ENCODE measurements at places on chromosomes 1 and 21. TPM values are rescaled to one million over a fixed set of nuclear protein-coding genes. Genes with fewer than 3 reads are reported as not detected.

The DISP1 gene
- 10.0 TPM for total RNA-seq

The CYYR1 gene
- 10.0 TPM for total RNA-seq

The MATN1 gene
- not detected for total RNA-seq

DNA sequence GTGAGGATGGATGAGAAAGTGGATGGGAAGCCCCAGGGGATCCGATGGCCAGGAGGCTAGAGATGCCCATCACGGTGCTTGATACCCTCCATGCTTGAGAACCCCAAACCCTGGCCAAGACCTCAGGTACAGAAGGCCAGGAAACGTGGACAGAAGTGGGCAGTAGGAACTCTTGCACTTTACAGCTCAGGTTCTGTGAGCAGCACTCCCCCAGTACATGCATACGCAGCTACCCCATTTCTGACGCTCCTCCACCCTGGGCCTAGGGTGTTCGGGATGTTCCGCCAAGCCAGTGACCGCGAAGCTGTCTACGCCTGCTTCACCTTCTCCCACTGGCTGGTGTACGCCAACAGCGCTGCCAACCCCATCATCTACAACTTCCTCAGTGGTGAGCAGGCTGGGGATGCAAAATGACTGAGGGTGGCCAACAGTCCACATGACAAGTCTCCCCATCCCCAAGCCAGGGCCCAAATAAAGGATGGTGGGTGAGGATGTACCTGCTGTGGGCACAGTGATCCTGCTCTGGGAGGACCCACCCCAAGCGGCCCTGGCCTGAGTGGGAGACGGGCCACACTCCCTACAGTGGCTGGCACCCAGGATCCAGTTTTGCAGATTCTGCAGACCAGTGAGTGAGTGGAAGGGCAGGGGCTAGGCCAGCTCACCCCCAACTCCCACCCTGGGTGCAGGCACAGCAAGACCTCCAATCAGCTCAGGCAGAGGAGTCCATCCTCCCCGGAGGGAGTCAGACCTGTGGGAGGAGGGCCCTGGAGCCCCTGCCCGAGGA lies 7.4 kb downstream of the HCRTR1 start:
- H3K36me3 ChIP-seq, result peaks cover 34% of the 10 kb centered on the region
- no peaks in the 10 kb centered on the region for H3K27me3 ChIP-seq
- no peak overlapping the region for H3K4me3 ChIP-seq
- no peak for DNase-seq
- peaks cover 28% of the 10 kb centered on the region for H3K4me1 ChIP-seq

GRCh38 chr1:155166471-155167165 lies 6.5 kb downstream of the KRTCAP2 start:
- H3K27ac ChIP-seq, result peak overlapping the region; percentile 29
- H3K4me1 ChIP-seq, result peaks cover 28% of the 10 kb centered on the region
- DNase-seq, result peak; percentile 90
- peaks cover 26% of the 10 kb centered on the region for H3K36me3 ChIP-seq

GRCh38 chr1:109716570-109717090 lies 4.6 kb downstream of the GSTM5 start:
- DNase-seq, result peak; percentile 81
- H3K4me3 ChIP-seq, result no peak overlapping the region
- H3K27ac ChIP-seq, result no peak overlapping the region
- H3K36me3 ChIP-seq, result no peaks in the 10 kb centered on the region
- peaks cover 17% of the 10 kb centered on the region for H3K4me1 ChIP-seq

GRCh38 chr1:112144733-112145426 lies 155.4 kb upstream of the KCND3 start:
- no peaks in the 10 kb centered on the region for H3K36me3 ChIP-seq
- no peaks in the 10 kb centered on the region for H3K27me3 ChIP-seq
- no peak overlapping the region for H3K27ac ChIP-seq

DNA sequence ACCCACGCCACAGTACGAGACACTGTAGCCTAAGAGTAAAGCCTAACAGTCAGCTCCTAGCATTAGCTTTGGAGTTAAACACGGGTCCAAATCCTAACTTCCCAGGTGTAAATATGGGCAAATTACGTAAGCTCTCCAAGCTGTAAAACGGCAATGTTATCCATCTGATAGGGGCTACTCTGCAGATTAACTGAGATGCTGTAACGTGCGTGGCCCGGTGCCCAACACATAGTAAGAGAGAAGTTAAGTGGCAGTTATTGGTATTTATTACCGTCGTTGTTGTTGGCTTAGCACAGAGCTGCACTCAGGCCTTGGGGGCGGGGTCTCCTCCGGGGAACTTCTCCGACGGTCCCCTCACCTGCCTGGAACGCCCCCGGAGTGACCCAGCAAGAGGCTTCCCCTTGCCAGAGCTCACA lies 457 bp downstream of the TRAPPC3 start:
- no peak for DNase-seq
- H3K4me3 ChIP-seq, result peak overlapping the region; percentile 82
- H3K4me1 ChIP-seq, result peaks cover 65% of the 10 kb centered on the region
- H3K27ac ChIP-seq, result peak overlapping the region; percentile 98
- H3K27me3 ChIP-seq, result no peaks in the 10 kb centered on the region

- peaks cover 23% of the 10 kb centered on the region for H3K4me1 ChIP-seq
- DNase-seq, result no peak
- no peaks in the 10 kb centered on the region for H3K27me3 ChIP-seq
- no peak overlapping the region for H3K4me3 ChIP-seq
Measured at GRCh38 chr1:158150523-158150922, 30.2 kb upstream of the CD1D start.

All from esophagus muscularis mucosa (tissue), 4 donors.